Left ventricle myocardium inferior (tissue), 1 donor: ENCODE measurements at places on chromosomes 1 and 21.

DNA sequence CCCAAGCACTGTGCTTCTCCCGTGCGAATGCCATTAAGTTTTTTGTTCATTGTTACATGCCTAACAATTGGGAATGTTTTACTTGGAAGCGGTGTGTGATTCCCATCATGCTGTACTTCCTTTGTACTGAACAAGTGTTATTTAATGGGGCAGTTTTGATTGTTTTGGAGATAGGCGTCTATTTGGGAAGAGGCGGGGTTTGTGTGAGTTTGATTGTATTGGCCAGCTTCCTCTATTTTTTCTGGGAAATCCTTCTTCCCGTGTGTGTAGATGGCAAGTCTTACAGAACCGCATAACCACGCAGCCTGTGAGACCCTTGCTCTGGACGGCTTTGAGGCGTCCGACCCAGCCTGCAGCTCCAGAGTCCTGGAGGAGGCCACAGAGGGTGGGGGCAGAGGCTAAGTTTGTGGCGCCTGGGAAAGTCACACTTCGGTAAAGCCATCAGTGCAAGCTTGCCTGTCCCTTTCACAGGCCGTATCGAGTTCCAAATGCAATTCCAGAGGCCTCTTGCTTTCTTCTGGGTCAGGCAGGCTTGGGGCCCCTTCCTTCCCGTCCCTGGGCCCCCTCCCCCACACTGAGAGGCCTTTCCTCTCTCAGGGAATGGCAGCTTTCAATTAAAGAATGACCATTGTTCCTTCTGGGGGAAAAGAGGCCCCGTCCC lies 210.3 kb downstream of the TOMM20 start:
- H3K27ac ChIP-seq = peak overlapping the region; percentile 97
- no peaks in the 10 kb centered on the region for H3K36me3 ChIP-seq
- H3K4me3 ChIP-seq = peak overlapping the region; percentile 25

DNA sequence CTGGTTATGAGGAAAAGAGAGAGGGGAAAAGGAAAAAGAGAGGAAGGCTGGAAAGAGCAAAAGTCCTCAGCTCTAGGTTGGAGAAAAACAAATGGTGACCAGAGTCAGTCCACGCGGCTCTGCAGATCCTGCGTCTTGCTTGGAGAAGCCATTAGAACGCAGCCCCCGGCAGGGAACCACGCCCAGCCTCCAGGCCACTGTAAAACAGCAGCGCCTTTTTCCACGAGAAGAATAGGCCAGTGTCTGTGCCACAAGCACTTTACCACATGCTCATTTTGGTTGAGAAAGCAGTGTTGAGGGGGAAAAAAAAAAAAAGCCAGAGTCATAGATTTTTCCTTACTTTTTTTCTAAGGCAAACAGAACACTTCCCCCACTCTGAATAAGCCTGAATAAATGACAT lies 846.9 kb upstream of the ADAMTS5 start:
- no peak overlapping the region for H3K4me3 ChIP-seq
- H3K27me3 ChIP-seq = no peaks in the 10 kb centered on the region
- no peak overlapping the region for H3K27ac ChIP-seq
- peak; percentile 14 for DNase-seq
- no peaks in the 10 kb centered on the region for H3K36me3 ChIP-seq
- H3K4me1 ChIP-seq = peaks cover 21% of the 10 kb centered on the region

DNA sequence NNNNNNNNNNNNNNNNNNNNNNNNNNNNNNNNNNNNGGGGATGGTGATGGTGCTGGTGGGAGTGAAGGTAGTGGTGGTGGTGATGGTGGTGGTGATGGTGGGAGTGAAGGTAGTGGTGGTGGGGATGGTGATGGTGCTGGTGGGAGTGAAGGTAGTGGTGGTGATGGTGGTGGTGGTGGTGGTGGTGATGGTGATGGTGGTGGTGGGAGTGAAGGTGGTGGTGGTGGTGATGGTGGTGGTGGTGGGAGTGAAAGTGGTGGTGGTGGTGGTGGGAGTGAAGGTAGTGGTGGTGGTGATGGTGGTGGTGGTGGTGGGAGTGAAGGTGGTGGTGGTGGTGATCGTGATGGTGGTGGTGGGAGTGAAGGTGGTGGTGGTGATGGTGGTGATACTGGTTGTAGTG lies 93.6 kb downstream of the CRYAA start:
- no peak overlapping the region for H3K27ac ChIP-seq
- no peaks in the 10 kb centered on the region for H3K36me3 ChIP-seq
- no peaks in the 10 kb centered on the region for H3K4me1 ChIP-seq
- DNase-seq = peak; percentile 4
- H3K4me3 ChIP-seq = no peak overlapping the region

DNA sequence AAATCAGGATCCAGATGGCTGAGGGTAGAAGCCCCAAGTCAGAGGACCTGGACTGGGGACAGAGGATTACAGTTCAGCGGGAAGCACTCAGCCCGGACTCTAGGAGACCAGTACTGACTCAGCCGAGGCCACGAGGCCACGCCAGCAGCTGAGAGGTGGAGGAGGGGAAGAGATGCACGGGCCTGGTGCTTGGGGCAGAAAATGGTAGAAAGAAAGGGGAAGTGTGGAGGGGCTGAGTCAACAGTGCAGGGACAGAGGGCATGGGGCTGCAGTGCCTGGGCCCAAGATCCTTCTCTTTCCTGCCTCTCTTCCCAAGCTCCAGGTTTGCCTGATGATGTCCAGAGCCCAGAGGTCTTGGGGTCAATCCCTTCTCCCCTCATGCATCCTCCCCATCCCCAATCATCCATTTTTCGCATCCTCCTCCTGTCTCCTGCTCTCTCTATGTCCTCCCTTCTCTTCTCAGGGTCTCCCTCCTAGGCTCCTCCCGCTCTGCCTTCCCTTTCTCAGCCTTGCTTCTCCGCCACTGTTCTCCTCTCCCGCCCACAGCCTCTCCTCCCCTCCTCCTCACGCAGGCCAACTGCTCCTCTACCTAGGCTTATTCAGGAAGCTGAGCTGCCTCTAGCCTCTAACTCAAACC lies 7.7 kb downstream of the ARHGEF2 start:
- H3K27me3 ChIP-seq = no peaks in the 10 kb centered on the region
- DNase-seq = peak; percentile 66
- H3K4me3 ChIP-seq = peak overlapping the region; percentile 24
- H3K36me3 ChIP-seq = peaks cover 32% of the 10 kb centered on the region
- peak overlapping the region; percentile 99 for H3K27ac ChIP-seq
- peaks cover 100% of the 10 kb centered on the region for H3K4me1 ChIP-seq

GRCh38 chr1:197660389-197660788 lies 114.9 kb downstream of the DENND1B start:
- DNase-seq = no peak
- peaks cover 32% of the 10 kb centered on the region for H3K4me1 ChIP-seq
- H3K4me3 ChIP-seq = no peak overlapping the region
- no peaks in the 10 kb centered on the region for H3K36me3 ChIP-seq
- H3K27ac ChIP-seq = peak overlapping the region; percentile 14

GRCh38 chr1:201050515-201051277 lies 27.2 kb upstream of the KIF21B start:
- H3K4me3 ChIP-seq = no peak overlapping the region
- H3K27ac ChIP-seq = no peak overlapping the region
- DNase-seq = no peak
- H3K36me3 ChIP-seq = no peaks in the 10 kb centered on the region
